ENCODE measurements at places on chromosomes 4 and X. TPM values are rescaled to one million over a fixed set of nuclear protein-coding genes. Genes with fewer than 3 reads are reported as not detected.

Gene NUP62CL
- total RNA-seq: 3.7 TPM

Gene FAT4
- total RNA-seq: 1.5 TPM

- H3K4me3 ChIP-seq: no peak overlapping the region
- H3K27ac ChIP-seq: no peak overlapping the region
- DNase-seq: no peak
- H3K4me1 ChIP-seq: peaks cover 5% of the 10 kb centered on the region
Measured at GRCh38 chr4:38067499-38067898, 107.3 kb downstream of the PTTG2 start.

GRCh38 chr4:107996949-107997788 is 7.5 kb downstream of the HADH start:
- no peak overlapping the region for H3K27ac ChIP-seq
- H3K4me3 ChIP-seq: no peak overlapping the region
- H3K4me1 ChIP-seq: no peaks in the 10 kb centered on the region
- no peaks in the 10 kb centered on the region for H3K36me3 ChIP-seq
- DNase-seq: no peak
- no peaks in the 10 kb centered on the region for H3K27me3 ChIP-seq

- no peak overlapping the region for H3K27ac ChIP-seq
- no peak for DNase-seq
- peaks cover 6% of the 10 kb centered on the region for H3K36me3 ChIP-seq
- H3K4me3 ChIP-seq: no peak overlapping the region
- H3K4me1 ChIP-seq: no peaks in the 10 kb centered on the region
Measured at GRCh38 chr4:76765473-76766183, 132.3 kb downstream of the SOWAHB start.

Gene GLUD2
- 0.30 TPM for total RNA-seq

DNA sequence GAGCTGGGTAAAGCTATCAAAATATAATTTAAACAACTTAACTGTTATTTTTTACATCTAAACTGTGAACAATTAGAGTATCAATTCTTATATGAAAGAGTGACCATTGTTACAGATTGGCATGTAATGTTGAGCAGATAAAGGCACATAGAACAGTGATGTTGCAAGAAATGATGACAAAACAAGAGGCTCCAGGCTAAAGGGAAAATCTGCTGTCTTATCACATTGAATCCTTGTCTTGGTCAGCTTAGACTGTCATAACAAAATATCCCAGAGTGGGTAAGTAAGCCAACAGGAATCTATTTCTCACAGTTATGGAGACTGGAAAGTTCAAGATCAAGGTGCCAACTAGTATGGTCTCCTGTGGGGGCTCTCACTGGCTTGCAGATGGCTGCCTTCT is 154.1 kb upstream of the PPP3CA start:
- H3K36me3 ChIP-seq: no peaks in the 10 kb centered on the region

- no peaks in the 10 kb centered on the region for H3K4me1 ChIP-seq
- H3K36me3 ChIP-seq: no peaks in the 10 kb centered on the region
- no peak overlapping the region for H3K27ac ChIP-seq
- no peak overlapping the region for H3K4me3 ChIP-seq
- H3K27me3 ChIP-seq: no peaks in the 10 kb centered on the region
Measured at GRCh38 chr4:70816894-70817293, 22.8 kb downstream of the GRSF1 start.

GRCh38 chr4:150569384-150569987 is 12.5 kb upstream of the MAB21L2 start:
- H3K27ac ChIP-seq: no peak overlapping the region
- no peaks in the 10 kb centered on the region for H3K4me1 ChIP-seq
- no peaks in the 10 kb centered on the region for H3K27me3 ChIP-seq
- H3K4me3 ChIP-seq: no peak overlapping the region

DNA sequence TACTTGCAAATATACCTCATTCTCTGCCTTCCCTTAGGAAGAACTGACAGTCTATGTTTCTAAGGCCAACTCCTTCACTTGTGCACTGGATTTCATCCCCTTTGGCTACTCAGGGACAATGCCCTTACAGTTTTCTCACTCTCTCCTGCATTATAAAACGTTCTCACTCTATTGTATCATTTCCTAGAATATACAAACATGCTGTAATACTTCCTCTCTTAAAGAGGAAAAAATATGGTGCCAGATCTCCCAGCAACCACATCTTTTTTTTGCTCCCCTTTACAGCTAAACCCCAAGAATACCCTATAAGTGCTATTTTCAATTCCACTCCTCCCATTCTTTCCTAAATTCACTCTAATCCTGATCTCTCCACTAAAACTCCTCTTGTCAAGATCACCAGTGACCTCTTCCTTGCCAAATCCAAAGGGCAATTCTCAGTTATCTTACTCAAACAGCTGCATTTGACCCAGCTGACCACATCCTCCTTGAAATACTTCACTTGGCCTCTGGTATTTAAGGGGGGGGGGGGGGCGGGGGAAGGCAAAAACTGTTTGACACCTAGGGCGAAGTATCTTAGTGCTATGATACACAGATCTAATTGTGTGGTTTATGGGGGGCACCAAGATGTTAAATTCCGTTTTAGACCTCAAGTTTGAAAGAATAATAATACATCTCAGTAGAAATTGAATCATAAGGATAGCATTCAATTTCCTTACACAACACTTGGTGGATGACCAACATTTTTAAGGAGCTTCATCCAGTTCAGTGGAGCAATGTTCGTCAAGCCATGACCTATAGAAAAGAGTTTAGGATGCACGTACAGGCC is 1.6 kb downstream of the RCHY1 start:
- H3K27ac ChIP-seq: peak overlapping the region; percentile 96
- no peaks in the 10 kb centered on the region for H3K36me3 ChIP-seq
- H3K4me3 ChIP-seq: peak overlapping the region; percentile 57
- H3K4me1 ChIP-seq: no peaks in the 10 kb centered on the region
- DNase-seq: no peak
- no peaks in the 10 kb centered on the region for H3K27me3 ChIP-seq

- H3K27me3 ChIP-seq: no peaks in the 10 kb centered on the region
- H3K36me3 ChIP-seq: no peaks in the 10 kb centered on the region
- H3K4me3 ChIP-seq: no peak overlapping the region
- H3K27ac ChIP-seq: no peak overlapping the region
- no peaks in the 10 kb centered on the region for H3K4me1 ChIP-seq
Measured at GRCh38 chr4:146972036-146972435, 26.4 kb upstream of the TTC29 start.

- no peak overlapping the region for H3K27ac ChIP-seq
- H3K27me3 ChIP-seq: no peaks in the 10 kb centered on the region
- no peaks in the 10 kb centered on the region for H3K36me3 ChIP-seq
- DNase-seq: no peak
- H3K4me1 ChIP-seq: no peaks in the 10 kb centered on the region
Measured at GRCh38 chr4:107586371-107586770, 133.7 kb downstream of the PAPSS1 start.

GRCh38 chr4:83022724-83023450 is 12.1 kb upstream of the COPS4 start:
- DNase-seq: no peak
- no peaks in the 10 kb centered on the region for H3K4me1 ChIP-seq
- no peak overlapping the region for H3K27ac ChIP-seq

DNA sequence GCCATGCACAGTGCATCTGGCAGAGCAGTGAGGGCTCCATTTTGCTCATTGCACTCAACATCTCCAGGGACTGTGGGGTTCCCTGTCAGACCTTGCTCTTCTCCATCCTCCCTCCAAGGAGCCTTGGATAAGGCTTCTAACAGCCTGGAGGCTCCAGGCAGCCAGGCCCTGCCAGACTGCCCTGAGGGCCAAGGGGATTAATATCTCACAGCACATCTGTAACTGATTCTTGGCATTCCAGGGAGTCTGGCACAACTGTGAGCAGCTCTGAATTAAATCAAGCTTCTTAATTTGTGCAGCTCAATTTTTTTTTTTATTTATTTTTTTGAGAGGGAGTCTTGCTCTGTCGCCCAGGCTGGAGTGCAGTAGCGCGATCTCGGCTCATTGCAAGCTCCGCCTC is 224.5 kb upstream of the PGRMC2 start:
- no peak overlapping the region for H3K4me3 ChIP-seq
- H3K27ac ChIP-seq: no peak overlapping the region

GRCh38 chr4:172786039-172786792 is 382.4 kb upstream of the GALNT7 start:
- H3K4me3 ChIP-seq: no peak overlapping the region
- H3K36me3 ChIP-seq: no peaks in the 10 kb centered on the region
- H3K27ac ChIP-seq: no peak overlapping the region

DNA sequence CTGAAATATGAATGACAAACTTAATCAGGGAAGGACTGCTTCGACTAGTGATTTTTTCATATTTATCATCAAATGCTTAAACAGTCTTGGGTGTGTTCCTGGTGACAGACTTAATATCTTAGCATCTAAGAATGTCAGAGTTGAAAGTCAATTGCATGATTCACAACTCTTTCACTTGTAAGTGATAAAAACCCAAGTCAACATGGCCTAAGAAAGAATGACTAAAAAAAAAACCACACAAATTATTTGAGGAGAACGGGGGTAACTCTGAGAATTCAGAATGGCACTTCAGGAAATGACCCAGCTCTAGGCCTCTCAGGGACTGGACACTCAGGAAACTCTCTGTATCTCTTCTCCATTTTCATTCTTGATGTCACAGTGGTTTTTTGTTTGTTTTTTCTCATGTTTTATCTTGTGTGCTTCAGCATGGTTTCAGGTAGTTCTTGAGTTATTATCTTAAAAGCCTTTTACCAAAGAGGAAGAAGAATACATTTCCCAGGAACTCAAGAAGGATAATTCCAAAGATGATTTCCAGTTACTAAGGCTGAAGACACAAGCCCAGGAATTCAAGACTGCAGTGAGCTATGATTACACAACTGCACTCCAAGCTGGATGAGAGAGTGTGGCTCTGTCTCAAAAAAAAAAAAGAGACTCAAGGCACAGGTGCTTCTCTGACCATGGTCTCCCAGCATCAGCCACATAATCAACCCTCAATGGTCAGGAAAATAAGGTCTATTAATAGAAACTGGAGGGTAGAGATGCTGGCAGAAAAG is 1697.8 kb upstream of the IGFBP7 start:
- no peaks in the 10 kb centered on the region for H3K4me1 ChIP-seq
- no peak for DNase-seq
- H3K27ac ChIP-seq: no peak overlapping the region
- no peaks in the 10 kb centered on the region for H3K27me3 ChIP-seq
- H3K36me3 ChIP-seq: no peaks in the 10 kb centered on the region
- H3K4me3 ChIP-seq: no peak overlapping the region

Gene SPARCL1
- total RNA-seq: 18.4 TPM

Gene FOXP3
- total RNA-seq: 0.30 TPM

DNA sequence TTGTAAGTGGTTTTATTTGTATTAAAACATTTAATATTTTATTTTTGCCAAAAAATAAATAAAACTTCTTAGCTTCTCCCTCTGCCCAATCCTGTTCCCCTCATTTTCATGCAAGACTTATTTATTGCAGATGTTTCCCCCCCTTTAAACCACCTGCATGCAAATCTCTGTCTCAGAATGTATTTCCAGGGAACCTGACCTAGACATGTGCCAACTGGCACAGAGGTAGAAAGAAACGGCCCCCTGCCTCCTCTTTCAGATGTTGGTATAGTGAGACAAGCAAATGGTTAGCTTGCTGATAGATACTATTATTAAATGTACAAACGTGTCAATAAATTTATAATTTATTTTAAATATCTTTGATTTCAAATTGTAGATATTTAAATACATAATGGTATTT is 47.1 kb downstream of the KLF3 start:
- no peak overlapping the region for H3K4me3 ChIP-seq
- no peaks in the 10 kb centered on the region for H3K36me3 ChIP-seq
- H3K4me1 ChIP-seq: no peaks in the 10 kb centered on the region
- DNase-seq: no peak

DNA sequence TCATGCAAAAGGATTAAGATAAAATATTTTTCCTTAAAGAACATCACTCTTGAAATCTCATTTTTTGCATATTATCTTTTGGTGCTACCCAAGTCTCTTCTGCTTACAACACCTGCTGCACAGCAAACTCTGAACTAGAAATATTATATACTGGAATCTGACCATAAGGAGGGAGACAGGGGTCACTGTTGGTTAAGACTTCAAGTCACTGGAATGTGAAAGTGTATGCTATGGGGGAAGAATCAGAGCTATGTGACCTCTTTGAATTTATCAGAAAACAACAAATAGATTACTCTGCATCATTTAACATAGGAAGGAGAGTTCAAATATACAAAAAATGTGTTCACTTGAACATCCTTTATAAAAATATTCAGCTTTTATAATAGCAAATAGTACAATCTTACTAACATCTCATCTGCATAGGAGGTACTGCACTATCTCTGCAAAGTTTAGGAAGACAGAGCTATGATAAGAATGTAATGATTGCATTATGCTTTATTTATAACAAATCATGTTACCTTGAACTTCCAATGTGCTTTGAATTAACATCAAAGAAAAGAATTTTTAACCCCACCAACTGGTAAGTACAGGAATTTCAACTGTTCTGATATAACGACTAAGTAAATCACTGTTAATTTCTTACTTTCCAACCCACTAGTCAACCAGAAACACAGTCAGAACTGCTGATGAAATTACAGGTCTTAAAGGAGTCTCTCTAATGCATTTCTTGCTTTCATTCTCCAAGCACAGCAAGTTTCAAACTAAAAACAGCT is 69.8 kb downstream of the ZNF827 start:
- DNase-seq: no peak
- H3K4me3 ChIP-seq: no peak overlapping the region
- H3K27ac ChIP-seq: no peak overlapping the region
- no peaks in the 10 kb centered on the region for H3K36me3 ChIP-seq
- no peaks in the 10 kb centered on the region for H3K4me1 ChIP-seq

Gene RBM47
- total RNA-seq: 281 TPM

GRCh38 chrX:13223868-13224567 is 95.8 kb downstream of the ATXN3L start:
- H3K27me3 ChIP-seq: no peaks in the 10 kb centered on the region
- peak; percentile 27 for DNase-seq
- H3K36me3 ChIP-seq: no peaks in the 10 kb centered on the region
- no peak overlapping the region for H3K4me3 ChIP-seq
- H3K4me1 ChIP-seq: peaks cover 2% of the 10 kb centered on the region
- no peak overlapping the region for H3K27ac ChIP-seq

GRCh38 chrX:85561231-85561630 is 181.8 kb upstream of the POF1B start:
- H3K4me3 ChIP-seq: no peak overlapping the region
- no peaks in the 10 kb centered on the region for H3K36me3 ChIP-seq
- no peak for DNase-seq

DNA sequence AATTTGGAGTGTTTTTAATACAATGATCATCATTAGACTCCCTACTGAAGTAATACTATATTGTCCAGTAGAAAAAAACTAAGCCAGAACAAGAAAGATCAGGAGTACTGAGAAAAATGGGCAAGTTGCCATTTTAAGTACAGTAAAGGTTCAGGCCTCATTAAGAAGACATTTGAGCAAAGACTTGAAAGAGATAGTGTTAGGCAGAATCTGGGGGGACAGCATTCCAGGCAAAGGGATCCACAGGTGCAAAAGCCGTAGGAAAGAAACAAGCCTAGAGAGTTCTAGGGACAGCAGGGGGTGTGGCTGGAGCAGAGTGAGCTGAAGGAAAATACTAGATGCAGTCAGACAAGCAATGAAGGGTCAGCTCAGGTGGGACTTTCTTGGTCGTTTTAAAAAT is 58.1 kb upstream of the INTU start:
- no peaks in the 10 kb centered on the region for H3K36me3 ChIP-seq
- DNase-seq: no peak
- H3K4me3 ChIP-seq: no peak overlapping the region
- no peaks in the 10 kb centered on the region for H3K27me3 ChIP-seq
- H3K4me1 ChIP-seq: no peaks in the 10 kb centered on the region
- no peak overlapping the region for H3K27ac ChIP-seq

Gene STK26
- 19.2 TPM for total RNA-seq
